Mesendoderm (in vitro differentiated cells): ENCODE measurements at places on chromosomes 1 and 21.

- peak; percentile 44 for DNase-seq
These were observed 769 bp downstream of the GPSM2 start for GRCh38 chr1:108877348-108878159.

DNA sequence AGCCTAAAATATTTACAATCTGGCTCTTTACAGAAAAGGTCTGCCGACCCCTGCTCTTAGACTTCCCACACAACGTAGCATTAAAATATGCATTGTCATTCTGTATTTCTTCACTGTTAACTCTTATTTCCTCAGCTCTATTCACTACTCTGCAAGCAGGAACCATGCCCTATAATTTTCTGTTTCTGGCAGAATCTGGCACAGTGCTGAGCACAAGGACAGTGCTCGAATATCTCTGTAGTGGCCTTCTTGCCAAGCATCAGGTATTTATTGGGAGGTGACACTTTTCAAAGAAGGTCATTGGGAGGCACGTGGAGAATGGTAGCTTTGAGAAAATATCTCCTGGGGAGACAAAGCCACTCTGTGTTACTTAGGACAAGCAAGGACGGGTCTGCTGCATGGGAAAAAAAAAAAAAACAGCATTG is 77.9 kb downstream of the PSMG1 start:
- DNase-seq = no peak

GRCh38 chr1:184037849-184038591 is 492 bp upstream of the COLGALT2 start:
- DNase-seq = no peak

DNA sequence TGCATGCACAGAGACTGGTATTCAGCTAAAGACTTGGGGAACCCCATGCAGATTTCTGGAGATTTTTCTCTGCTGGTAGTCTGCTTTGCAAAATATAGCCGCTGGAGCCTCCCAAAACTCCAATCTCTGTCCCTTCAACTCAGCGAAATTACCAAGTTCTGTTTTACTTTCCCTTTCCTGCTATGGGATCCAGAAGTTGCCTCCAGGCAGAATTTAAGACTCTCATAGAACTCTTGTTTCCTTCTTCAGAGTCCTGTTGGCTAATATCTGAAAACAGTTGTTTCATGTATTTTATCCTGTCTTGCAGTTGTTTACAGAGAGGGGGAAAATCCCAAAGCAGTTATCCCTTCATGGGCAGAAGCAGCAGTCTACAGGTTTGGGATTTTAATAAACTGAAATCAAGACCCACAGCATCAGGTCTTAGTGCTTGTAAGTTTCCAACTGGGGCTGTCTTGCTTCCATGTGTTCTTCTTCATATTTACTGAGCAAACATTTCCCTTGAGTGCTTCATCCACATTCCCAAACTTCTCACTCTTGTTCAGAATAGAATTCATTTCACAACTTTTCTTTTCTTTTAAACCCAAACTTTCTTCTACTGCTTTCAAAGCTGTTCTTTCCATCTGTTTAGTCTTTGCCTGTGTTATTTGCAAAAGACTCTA is 221.3 kb upstream of the DMRTA2 start:
- no peak for DNase-seq

DNA sequence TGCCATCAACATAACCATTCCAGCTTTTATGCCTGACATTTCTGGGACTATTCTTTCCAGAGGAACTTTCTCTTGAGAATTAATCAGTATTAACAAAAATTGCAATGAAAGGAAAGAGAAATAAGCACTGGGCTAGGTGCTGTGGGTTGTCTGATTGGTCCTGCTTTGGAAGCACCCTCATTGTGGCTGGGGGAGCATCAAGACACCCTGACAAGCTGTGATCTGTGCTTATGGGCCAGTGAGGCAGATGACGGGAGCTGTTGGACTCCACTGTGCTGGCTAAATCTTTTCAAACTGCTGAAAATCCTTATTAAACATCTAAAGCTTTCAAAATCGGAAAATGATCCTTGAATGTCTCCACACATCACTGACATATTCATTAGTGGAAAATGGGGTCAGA is 20.0 kb downstream of the UBASH3A start:
- DNase-seq = no peak

DNA sequence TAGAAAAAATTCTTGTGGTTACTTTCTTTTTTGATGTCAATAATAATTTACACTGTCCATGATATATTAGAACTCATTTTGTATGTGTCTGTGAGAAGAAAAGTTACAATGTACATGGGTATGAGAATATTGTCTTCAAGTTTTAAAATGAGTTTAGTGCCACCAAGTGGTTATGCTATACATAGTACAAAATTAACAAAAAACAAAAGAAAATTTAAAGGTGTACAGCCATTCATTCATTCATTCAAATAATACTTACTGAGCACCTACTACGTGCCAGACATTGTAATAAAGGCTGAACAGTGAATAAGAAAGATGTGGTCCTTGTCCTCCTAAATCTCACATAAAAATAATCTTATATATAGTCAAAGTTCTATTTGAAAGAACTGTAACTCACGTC is 27.7 kb downstream of the UCHL5 start:
- DNase-seq = no peak

- DNase-seq = no peak
These were observed 85.4 kb downstream of the IGSF21 start for GRCh38 chr1:18192974-18193373.

DNA sequence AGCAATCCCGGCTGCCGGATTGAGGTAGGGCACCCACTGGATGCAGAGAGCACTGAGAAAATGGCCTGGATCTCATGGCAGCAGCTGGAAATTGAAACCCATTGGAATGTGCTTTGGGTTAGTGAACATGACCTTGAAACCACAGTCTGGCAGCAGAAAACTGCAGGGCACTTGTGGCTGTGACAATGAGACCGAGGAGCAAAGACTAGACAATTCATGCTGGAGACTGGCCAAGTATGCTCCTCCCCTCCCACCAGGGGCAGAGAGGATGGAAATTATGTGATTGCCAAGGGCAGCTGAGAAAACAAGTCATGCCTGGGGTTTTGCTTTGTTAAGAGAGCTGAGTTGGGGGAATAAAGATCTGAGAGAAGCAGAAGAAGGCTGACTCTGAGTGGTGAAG is 60.7 kb downstream of the ZNF697 start:
- DNase-seq = no peak

- peak; percentile 26 for DNase-seq
These were observed 99.8 kb downstream of the MRPL39 start for GRCh38 chr21:25507522-25507921.

DNA sequence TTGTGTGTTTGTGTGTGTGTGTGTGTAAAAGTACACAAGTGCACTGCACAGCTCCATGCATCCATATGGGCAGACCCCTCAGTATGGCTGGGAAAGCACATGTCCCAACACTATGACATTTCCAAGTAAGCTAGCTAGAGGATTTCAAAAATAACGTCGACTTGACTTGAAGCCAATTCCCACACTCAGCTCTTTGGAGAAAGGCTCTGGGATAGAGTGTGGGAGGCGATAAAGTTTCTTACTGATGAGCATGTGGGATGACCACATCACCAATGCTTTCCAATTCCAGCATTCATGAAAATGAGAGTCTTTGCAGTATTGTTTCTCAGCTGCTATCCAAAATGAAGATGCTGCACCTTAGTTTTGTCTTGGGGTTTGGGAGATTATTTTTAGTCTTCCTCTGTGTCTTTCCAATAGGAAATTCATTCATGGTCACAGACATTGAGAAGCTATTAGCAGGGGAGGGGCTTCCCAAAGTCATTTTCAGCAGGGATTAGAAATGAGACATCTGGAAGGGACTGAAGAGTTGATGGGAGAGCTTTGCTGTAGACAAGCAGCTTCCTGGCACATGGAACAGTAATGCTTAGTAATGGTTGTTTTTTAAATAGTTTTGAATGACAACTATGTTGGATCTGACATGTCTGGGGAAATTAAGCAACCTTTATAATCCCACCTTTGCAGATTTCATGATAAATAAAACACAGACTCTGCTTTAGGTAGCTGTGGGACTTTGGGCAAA is 143.5 kb downstream of the ASTN1 start:
- DNase-seq = no peak

DNA sequence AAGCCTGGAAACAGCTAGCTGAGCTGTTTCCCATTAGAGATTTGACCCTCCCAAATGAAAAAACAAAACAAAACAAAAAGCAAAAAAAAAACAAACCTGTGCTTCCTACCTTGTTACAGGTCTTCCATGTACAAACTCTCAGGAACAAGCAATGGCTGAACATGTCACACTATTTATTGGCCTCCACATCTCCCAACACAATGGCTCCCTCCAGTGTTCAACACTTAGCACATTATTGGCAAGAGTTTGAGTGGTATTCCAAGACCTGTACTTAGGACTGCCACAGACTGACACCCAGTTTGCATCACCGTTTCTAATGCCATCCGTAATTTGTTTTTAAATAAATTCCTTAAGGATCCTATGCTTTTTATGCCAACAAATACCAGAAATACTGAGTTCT is 195.0 kb upstream of the OLFM3 start:
- DNase-seq = peak; percentile 78

DNA sequence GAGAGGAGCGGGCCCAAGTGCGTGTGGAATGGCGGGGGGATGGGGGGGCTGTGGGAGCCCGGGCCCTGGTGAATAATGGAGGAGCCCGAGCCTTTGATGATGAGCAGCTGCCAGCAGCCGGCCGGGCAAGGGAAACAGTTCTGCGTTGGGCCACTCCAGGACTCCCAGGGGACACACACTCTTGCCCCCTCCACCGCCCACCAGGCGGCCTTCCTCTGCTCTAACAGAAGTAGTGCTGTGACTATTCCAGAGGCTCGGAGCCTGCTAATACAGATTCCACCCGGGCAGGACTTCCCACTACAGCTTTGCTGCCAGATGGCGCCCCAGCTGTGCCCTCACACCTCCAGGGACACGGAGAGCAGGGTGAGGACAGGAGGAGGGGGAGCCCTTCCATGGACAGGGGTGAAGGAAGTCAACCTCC is 48.2 kb upstream of the LRP8 start:
- DNase-seq = no peak

DNA sequence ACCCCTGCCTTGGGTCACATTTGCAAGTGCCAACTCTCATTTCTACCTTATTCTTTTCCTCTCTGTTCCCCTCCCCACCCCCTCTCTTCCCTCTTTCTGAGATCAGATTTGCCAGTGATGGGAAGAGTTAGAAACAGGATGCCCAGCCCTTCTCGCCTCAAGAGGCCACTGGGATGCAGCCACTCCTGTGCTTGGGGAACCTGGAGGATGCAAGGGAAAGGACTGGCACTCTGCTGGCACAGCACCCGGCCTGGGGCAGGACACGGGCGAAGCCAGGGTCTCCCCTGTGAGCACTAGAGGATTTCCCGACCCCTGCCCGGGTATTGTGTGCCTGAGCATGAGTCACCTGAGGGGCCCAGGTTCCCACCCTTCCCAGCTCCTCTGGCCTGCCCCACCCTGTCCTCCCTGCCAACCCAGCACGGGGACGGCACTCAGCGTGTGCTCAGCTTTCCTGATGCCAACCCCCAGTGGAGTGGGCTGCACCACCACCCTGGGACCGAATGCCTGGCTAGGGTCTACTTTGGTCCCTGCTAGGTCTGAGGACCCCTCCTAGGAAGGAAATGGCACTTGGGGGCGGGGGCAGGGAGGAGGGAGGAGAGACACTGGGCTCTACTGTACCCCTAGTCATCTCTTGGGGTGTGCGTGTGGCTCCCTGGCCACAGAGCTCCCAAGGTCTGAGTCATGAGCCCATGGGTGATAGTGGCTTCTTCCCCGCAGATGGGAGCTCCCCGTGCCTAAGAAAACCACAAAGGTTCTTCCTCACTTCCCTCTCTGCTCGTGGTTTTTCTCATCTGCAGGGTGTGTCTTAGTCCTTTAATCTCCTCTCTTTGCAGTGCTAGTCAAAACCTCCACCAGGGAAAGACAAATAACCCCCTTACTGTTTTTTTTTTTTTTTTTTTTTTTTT is 12.4 kb downstream of the LMNA start:
- no peak for DNase-seq

GRCh38 chr1:18107369-18108298 is at the start of gene IGSF21:
Gene IGSF21 (plus strand): TSS chr1:18107798. CDS start chr1:18108129, 331 bp downstream.
- peak; percentile 74 for DNase-seq

DNA sequence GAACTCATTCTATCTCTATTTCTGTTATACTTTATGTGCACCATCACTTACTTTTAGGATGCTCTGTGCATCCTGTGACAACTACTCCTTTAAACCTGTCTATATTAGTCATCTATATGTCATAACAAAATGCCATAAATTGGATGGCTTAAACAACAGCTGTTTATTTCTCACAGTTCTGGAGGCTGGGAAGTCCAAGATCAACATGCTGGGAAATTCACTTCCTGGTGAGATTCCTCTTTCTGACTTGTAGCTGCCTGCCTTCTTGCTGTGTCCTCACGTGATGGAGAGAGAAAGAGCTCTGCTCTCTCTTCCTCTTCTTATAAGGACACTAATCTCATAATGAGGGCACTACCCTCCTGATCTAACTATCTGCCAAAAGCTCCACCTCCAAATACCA is 62.3 kb upstream of the RCOR3 start:
- DNase-seq = no peak
